ENCODE measurements at places on chromosomes 12 and 14.

GRCh38 chr12:47131011-47131410 is 51.3 kb upstream of the AMIGO2 start:
- DNase-seq, result peak; percentile 27

DNA sequence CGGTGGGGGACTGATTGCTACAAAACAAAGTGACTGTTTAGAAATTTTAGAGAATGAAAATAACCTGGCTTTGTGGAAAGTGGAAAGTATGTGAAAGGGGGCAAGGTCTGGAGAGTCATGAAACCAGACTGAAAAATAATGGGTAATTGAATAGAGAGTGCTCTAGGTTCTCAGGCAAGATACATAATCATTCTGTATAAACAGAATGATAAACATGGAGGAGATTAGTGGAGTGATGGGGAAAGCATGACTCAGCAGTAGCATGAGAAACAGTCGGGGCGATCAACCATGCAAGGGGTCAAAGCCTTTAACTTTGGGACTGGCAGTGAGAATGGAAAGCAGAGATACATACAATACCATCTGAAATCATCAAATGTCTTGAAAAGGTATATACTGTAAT is 332.5 kb downstream of the CCER1 start:
- DNase-seq, result no peak

DNA sequence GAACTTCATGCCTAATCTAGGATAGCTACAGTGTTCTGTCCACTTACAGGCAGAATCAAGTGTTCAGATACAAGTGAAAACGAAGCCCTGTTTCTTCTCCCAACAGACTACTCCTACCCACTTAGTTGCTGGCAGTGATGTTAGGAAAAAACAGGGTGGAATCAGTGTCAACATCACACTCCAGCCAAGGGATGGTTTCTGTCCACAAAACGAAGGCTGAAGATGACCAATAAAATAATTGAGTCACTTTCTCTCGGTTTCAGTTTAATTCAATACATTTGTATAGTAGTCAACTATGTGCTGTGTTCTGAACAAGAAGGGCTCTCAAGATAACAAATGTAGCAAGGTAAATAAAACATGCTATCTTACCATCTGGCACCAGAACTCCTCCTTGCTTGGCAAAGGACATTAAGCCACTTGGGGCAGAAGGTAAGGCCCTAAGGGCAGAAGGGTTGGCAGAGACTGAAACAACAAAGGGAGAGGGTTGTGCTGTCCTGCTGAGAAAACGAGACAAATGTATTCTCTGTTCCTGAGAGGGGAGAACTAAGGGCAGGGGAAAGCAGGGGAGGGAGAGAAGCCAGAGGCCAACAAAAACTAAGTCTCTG is 393.6 kb downstream of the DPF3 start:
- peak; percentile 23 for DNase-seq

DNA sequence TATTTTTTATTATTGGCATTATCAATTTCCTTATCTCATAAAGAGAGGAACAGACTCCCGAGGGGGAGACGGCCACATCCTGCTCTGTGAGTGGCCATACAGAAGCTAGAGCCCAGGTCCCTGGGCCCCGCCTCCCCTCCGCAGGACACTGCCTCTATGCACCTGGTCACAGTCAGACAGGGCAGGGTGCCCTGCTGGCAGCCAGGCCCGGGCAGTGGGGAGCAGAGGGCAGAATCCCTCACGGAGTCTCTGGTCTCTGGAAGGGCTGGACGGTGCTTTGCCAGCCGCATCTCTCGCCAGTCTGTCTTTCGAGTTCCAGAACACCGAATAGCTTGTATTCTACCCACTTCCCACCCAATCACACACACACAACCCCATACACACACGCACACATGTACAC is 16.4 kb upstream of the CACNA2D4 start:
- DNase-seq, result no peak

DNA sequence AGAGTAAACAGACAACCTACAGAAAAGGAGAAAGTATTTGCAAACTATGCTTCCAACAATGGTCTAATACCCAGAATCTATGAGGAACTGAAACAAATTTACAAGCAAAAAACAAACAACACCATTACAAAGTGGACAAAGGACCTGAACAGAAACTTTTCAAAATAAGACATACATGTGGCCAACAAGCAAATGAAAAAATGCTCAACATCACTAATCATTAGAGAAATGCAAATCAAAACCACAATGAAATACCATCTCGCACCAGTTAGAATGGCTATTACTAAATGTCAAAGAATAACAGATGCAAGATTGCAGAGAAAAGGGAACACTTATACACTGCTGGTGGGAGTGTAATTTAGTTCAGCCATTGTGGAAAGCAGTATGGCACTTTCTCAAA is 125.8 kb downstream of the C12orf42 start:
- no peak for DNase-seq

DNA sequence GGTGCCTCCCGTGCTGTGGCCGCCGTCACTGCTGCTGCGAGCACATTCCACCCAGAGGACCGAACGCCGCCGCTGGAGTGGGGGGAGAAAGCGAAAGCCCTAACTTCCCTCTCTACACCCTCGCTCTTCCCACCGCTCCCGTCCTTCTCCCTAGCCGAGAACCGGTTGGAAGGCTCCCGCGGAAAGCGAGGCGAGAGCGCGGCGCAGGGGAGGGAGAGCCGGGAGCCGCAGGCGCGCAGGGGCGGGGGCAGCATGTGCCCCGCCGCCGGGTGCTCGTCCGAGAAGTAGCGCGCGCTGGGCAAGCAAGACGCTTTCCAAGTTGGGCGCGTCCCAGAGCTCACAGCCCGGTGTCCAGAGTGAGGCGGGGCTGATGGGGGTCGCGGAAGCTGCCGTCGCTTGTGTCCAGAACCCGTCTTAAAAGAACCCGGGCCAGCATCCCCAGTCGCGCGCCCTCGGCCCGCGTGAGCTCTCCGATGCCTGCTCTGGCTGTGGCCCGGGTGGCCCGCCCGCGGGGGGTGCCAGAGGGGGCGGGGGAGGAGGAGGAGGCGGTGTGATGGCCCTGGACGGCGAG is at the start of gene TRHDE:
TRHDE (plus strand) TSS at position 280 of the 571 bp plus-strand sequence; CDS start at position 554, 274 bp downstream.
- peak; percentile 80 for DNase-seq

DNA sequence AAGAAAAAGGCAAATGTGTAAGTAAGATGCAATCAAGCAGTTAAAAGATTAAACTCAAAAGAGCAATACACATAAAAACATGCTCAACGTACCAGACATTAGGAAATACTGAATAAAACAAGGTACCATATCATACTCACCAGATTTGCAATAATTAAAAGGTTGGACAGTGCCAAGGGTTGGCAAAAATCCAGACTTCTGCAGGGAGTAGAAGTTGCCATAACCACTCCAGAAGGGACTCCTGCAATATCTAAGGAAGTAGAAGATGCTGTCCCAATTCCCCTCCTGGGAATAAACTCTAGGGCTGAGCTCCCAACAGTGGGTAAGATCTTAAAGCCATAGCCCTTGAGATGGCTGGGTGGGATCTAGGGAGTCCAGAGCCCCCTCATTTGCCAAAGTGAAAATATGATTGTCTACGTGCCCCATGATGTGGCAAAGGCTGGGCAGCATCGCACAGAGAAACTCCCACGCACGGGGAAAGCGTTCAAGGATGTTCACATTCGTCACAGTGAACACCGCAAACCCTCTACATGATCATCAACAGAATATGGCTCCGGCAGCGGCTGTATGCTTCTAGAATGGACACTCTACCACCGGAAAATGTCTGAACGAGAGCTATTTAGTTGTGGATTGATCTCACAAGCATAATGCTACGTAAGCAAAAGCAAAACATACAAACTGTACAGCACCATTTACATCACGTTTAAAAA is 12.3 kb downstream of the KCTD10 start:
- peak; percentile 47 for DNase-seq

GRCh38 chr12:107242189-107242588 is 148.8 kb upstream of the CRY1 start:
- DNase-seq, result no peak

- DNase-seq, result peak; percentile 53
Observed at GRCh38 chr12:121797937-121798786, 4.7 kb upstream of the RHOF start.

- DNase-seq, result no peak
Observed at GRCh38 chr12:8676651-8677050, 14.0 kb upstream of the MFAP5 start.

DNA sequence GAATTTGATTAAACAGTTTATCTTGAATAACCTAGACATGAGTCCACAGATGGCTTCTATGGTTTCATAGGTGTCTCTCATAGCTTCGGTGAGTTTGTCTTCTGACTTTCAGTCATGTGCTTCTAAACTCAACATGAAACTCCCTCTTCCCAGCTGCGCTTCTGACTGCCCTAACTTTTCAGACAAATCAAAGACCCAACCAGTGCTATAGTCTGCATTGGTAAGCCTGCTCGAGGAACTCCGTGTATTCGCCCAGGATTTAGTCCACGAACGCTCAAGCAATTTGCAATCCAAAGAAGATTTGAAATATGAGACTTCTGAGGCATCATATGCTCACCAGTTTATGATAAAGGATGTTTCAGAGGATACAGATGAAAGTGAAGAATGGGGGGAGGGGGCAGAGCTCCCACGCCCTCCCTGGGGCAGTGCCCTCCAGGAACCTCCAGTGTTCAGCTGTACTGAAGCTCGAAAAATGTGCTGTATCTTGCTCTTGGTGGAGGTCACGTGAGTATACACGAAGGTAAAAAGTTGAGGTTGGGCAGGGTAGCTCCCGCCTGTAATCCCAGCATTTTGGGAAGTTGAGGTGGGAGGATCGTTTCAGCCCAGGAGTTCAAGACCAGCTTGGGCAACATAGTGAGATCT is 5.2 kb upstream of the RILPL2 start:
- DNase-seq, result no peak
